Muscle of leg (tissue), 16 donors: ENCODE measurements at places on chromosomes 11 and 22.

GRCh38 chr22:28514321-28514821 is 165.3 kb downstream of the TTC28 start:
- DNase-seq, result peak; percentile 97

DNA sequence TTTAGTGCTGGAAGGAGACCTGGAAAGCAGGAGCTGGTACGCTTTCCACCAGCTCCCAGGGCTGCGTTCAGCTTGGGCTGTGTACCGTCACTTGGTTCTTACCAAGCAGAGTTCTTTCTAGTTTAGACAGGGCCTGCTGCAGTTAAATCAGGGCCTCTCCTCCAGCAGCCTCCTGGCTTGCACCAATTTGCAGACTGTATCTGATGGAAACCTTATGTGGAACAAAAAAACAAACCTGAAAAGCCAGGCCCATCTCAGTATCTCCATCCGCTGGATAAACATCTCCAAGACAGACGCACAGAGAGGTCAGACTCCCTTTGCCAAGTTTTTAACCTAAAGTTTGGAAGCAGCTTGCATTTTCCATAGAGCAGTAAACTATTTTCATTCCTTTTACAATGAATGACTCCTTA is 288.6 kb upstream of the SORL1-AS1 start:
- peak; percentile 98 for DNase-seq

- peak; percentile 66 for DNase-seq
Observed at GRCh38 chr11:91926965-91927364, 297.7 kb upstream of the FAT3 start.

- peak; percentile 71 for DNase-seq
Observed at GRCh38 chr11:70103256-70103975, 25.3 kb downstream of the ANO1 start.

- DNase-seq, result no peak
Observed at GRCh38 chr11:46197421-46197820, 76.2 kb upstream of the PHF21A start.
